Stimulated activated CD8-positive, alpha-beta memory T cell treated with anti-CD3 and anti-CD28 coated beads, Interleukin-4, amount 100 ng/mL, for 1 hour (primary cell): ENCODE measurements at places on chromosomes 7 and 10.

- DNase-seq = no peak
Observed at GRCh38 chr10:19728964-19729363, 87.3 kb upstream of the PLXDC2 start.

GRCh38 chr10:10438335-10439100 lies 579.2 kb upstream of the CELF2 start:
- DNase-seq = no peak

GRCh38 chr7:151814400-151815009 lies 62.4 kb downstream of the PRKAG2 start:
- no peak for DNase-seq

DNA sequence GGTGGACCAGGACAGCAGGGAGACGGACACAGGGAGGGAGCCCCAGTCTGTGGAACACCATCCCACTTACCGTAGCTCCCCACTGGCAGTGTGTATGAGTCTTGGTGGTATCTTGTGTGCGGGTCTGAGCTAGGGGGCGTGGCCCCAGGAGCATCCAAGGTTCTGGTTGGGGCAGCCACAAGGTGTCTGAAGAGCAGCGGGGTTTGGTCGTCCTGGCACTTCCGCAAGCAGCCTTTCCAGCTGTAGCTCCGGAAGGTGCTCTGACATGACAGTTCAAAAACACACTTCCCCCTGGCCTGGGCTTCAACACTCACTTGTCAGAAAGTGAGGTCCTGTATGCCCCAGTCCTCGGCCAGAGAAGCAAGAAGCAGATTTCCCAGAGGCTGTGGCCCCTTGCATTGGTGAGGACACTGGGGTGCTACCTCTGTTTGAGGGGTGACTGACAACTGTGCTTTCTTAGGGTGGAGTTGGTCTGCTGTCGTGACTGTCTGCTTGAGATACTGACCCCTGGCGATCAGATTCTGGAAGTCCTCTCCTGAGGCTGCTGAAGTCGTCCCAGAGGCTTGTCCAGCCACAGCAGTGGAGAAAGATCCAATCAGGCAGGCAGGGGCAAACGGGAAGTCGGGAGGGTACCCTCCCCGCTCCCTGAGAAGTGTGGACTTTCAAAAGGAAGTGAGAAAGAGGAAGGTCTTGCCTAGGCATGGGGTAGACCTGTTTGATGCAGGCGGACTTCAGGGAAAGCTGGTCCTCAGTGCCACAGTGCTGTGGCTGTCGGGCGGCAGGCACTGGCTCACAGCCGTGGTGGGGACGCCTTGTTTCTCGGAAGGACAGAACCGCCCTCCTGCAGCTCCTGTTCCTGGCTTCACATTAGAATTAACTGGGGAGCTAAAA lies 51.4 kb upstream of the PFKFB3 start:
- no peak for DNase-seq

DNA sequence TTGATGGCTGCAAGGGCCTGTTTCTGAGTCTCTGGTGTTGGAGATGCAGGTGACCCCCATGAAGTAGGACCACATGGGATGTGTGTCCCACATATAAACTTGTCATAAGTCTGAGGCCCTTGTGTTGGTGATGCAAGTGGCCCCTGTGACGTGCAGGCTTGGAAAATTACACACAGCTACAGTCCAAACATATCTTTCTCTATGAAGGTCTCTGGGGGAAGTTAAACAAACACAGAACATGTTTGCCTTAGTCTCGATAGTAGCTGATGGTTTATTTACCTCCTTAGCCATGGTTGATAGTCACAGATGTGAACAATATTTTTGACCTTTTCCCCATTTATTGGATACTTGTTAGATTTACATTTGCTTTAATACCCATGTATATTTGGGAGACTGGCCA lies 64.7 kb downstream of the ADCY1 start:
- DNase-seq = no peak

DNA sequence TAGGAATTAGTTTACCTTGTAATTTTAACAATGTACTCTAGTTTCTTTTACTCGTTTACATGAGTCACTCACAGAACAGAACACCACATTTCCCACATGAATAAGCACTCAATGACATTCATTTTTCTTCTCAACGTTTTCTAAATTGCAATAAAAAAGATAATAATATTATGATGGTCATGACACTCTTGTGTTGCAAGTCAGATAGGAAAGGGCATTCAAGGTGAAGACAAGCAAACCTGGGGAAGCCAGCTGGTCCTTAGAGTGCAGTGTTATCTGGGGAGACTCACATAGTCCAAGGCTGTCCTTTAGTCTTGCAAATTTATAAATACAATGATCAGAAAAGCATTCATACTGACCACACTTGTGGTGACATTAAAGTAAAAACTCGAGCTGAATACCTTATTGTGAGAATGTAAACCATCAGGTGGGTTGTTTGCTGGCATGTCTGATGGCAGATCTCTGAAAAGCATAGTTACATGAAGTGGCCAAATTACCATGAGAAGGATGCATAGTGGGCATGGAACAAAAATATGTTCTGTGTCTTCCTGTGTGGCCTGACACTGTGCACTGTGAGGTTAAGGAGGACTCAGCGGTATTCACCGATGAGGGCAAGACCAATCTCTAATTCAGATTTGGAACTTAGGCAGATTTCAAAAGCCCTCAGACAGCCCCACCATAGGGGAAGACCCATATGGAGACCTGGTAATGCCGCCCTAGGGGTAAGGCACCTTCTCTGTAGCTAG lies 158.9 kb upstream of the ASAH2 start:
- DNase-seq = no peak

DNA sequence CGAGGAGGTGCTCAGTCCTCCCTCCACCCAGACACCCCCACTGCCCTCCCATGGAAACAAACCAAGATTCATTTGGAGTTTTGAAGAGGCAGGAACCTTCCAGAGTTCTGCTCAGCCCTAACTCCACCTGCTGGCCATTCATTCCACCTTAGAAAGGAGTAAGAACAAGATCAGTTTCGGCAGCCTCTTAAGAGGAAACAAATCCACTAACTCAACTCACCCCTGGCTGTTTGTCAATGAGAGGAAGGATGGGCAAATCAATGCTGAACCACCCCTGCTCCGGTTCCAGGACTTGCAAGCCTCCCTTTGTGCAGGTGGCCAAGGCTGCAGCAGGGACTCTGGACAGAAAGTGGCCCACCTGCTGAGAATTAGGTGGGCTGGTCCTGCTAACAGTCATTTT lies 26.2 kb downstream of the CCDC3 start:
- DNase-seq = no peak

- no peak for DNase-seq
Observed at GRCh38 chr10:29295813-29296212, 6.9 kb downstream of the LYZL1 start.

DNA sequence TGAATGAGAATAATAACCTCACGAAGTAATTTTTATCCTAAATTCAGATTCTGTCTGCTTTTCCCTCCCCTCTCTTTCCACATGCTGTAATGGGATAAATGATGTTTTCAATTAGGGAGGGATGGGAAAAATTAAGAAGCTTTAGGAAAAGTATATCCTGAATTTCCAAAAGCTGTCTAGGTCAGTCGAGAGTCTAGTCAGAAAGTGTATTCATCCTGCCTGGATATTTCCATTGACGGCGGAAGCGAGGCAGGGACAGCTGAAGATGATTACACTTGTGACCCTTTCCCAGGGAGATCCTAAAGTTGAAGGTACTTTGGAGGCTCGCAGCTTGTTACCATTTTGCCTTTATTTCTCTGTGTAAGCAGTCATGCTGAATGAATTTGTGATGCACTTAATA lies 204.1 kb downstream of the ZNF365 start:
- DNase-seq = no peak

GRCh38 chr10:96497391-96497790 lies 16.3 kb downstream of the TLL2 start:
- no peak for DNase-seq

DNA sequence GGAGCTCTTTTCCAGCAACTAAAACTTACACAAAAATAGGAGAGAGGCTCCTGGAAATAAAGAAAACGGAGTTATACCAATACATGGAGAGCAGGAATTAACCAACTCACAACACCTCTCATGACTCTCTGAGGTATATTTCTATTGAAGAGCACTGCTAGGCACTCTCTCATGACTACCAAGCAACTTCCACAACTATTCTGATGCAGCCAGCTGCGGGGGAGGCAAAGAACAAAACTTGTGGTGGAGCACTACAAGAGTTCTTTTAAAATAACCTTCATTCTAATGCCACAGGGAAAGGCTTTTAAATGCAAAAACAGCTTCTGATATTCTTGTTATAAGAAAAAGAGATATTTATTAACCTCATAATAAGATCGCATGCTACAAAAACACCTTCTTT lies 140.7 kb downstream of the SLC25A13 start:
- DNase-seq = no peak
